ENCODE measurements at places on chromosomes 16 and 17. TPM values are rescaled to one million over a fixed set of nuclear protein-coding genes. Genes with fewer than 3 reads are reported as not detected.

Gene TTYH2
- total RNA-seq: 17.2 TPM

Gene RAB26
- total RNA-seq: 4.4 TPM

Gene SLFN13
- total RNA-seq: 0.94 TPM

Gene LMF1
- 17.2 TPM for total RNA-seq

Gene TRIM47
- total RNA-seq: 10.3 TPM

Gene MYO18A
- 113 TPM for total RNA-seq

Gene CRYBA1
- total RNA-seq: not detected

Gene PRR29
- 1.9 TPM for total RNA-seq

Gene IGSF6
- 1.6 TPM for total RNA-seq

Gene LPO
- not detected for total RNA-seq

Gene ACSF2
- total RNA-seq: 5.6 TPM

Gene RANBP10
- total RNA-seq: 16.0 TPM

Gene GP1BA
- not detected for total RNA-seq

Gene KCNAB3
- 7.5 TPM for total RNA-seq

Gene NHLRC4
- 0.31 TPM for total RNA-seq
